ENCODE measurements at places on chromosomes 6 and 20.

- DNase-seq, result no peak
Measured at GRCh38 chr6:143135325-143135724, 74.6 kb downstream of the AIG1 start.

- no peak for DNase-seq
Measured at GRCh38 chr6:137496909-137497720, 2.9 kb upstream of the OLIG3 start.

- DNase-seq, result no peak
Measured at GRCh38 chr20:43971267-43971666, 56.6 kb downstream of the TOX2 start.

DNA sequence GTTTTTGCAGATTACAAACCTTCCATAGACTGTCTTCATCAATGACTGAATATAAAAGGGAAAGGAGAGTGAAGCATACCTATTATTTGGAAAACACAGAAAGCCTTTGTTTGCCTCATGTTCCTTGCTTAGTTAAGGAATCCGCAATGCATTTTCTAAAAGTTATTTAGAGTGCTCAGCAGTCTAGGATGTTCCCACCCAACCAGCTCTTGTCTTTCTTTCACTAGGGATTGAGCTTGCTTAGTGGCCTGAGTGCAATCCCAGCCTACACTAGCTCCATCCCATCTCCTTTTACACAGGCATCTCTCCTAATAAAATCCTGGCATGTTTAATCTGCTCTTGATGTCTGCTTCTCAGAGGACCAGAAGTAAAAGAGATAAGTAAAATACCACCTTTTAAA, 850.5 kb upstream of the GJE1 start:
- no peak for DNase-seq

DNA sequence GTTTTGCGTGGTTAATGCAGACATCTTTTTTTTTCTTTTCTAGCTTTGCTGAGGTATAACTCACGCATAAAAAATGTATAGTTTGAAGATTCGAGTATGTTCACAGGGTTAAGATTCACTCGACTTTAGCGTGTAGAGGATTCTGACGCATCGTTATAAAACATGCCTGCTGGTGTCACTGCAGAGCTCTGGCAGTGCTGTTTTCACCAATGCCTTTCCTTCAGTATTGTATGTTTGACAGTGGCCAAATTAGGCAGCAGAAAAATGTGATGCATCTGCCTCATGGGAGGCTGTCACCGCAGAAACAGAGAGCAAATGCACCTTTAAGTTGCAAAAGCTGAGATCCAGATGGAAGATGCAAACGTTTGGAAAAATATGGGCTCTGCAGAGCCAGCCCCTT, 18.0 kb upstream of the SIRPB2 start:
- DNase-seq, result no peak

GRCh38 chr20:35539756-35540212, 2.1 kb upstream of the ERGIC3 start:
- DNase-seq, result peak; percentile 76

GRCh38 chr6:141401168-141401567, 731.6 kb upstream of the GJE1 start:
- no peak for DNase-seq

GRCh38 chr6:134199848-134200606, 117.9 kb downstream of the SGK1 start:
- no peak for DNase-seq

GRCh38 chr20:41939659-41940058, 321.5 kb upstream of the CHD6 start:
- DNase-seq, result no peak

- no peak for DNase-seq
Measured at GRCh38 chr6:101434601-101435000, 41.1 kb downstream of the GRIK2 start.

Data from upper lobe of right lung (tissue), 1 donor.